Stimulated activated CD4-positive, alpha-beta T cell treated with anti-CD3 and anti-CD28 coated beads, Interleukin-15, amount 100 ng/mL, for 24 hours (primary cell): ENCODE measurements at places on chromosomes 3 and 15.

- DNase-seq, result no peak
Measured at GRCh38 chr15:79093352-79093935, 2.9 kb upstream of the RASGRF1 start.

DNA sequence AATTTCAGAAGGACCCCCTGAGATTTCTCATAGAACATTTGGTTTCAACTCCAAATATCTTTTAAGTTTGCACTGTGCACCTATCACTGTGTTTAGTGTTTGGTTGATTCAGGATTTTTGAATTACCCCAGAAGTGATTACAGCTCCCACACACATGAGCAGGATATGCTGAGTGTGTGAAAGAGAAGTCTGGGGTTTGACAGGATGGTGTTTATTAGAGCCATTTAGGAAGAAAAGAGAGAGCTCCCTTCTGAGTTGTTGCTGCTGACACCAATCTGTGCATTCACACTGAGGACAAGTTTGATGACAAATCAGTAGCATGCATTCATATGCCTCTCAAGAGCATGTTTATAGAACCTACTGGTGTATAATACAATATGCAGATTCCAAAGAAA lies 118.1 kb downstream of the RPL22L1 start:
- DNase-seq, result no peak

DNA sequence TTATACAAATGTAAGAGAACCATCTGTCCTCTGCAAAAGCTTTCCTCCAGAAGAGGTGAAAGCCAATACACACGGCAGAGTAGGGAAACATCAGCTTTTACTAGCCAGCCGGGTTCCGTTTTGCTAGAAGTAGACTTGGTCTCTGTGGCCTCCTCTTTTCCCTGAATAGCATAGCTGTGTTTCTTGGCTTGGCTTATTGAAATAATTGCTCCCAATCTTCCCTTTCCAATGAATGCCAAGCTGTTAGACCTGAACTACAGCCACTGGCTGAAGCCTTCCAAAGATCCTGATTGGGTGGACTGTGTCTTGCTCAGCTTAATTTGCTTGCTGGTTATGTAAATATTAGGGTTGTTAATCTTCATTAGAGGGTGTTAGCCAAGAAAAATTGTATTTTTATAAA lies 157.8 kb upstream of the ROPN1 start:
- no peak for DNase-seq

DNA sequence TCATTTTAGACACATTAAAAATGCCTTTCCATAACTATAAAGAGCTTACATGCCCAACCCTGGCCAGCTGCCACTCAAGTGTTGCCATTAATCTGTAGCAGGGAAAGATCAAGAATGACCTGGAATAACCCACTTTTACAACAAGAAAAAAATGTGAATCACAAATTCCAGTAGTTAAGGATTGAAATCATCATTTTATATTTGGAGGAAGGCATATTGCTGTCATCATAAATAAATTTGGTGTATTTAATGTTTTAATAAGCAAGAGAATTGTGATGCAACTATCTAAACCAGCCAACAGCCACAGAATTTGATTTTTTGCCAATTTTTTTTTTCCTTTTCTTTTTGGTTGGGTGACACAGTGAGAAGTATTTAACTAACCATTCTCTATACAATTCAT lies 240.0 kb upstream of the SEMA6D start:
- DNase-seq, result no peak

- DNase-seq, result no peak
Measured at GRCh38 chr3:12154151-12154550, 4.6 kb downstream of the TIMP4 start.

DNA sequence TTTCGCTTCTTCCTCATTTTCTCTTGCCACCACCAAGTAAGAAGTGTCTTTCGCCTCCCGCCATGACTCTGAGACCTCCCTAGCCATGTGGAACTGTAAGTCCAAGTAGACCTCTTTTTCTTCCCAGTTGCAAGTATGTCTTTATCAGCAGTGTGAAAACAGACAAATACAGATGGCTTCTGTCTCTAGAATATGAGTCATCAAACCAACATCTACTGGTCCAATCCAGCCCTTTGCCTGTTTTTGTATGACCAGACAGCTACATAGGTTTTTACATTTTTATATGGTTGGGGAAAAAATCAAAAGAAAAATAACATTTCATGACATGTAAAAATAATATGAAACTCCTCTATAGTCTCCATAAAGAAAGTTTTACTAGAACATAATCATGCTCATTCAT lies 118.7 kb upstream of the PTPRG start:
- no peak for DNase-seq

GRCh38 chr15:96565266-96565665 lies 234.8 kb downstream of the NR2F2 start:
- no peak for DNase-seq
